Caco-2 (cell line): ENCODE measurements at places on chromosomes 1 and 21.

DNA sequence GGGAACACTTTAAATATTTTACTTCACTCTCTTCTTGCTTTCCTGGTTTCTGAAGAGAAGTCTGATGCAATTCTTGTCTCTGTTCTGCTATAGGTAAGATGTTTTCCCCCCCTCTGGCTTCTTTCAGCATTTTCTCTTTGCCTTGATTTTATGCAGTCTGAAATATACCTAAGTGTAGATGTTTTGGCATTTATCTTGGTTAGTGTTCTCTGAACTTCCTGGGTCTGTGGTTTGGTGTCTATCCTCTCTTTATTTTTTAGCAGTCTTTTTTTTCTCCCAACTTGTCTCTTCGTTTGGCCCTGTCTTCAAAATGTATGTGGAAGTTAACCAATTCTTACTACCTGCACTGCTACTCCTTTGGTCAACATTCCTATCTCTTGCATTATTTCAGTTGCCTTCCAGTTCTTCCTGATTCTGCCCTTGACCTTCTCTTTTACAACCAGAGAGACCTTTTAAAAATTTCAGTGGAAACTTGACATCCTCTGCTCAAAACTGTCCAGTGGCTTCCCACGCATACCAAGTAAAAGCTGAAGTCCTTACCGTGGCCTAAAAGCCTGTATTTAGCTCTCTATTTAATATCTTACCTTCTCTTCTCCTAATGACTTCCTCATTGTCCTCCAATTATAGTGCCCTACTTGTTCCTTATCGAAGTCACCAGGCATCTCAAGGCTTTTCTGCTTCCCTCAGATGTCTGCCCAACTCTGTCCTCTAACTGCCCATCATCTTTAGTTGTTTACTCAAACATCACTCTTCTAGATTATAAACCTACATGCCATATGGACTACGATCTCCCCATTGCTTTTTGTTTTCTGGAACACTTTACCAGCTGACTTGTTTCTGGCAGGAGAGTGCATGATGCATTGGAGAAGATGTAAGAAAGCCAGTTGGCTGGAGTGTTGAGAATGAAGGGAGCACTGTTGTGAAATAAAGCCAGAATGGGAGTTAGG lies 40.9 kb downstream of the RAP1A start:
- DNase-seq: no peak

- no peak for DNase-seq
Observed at GRCh38 chr1:67733681-67734322, 48.8 kb downstream of the GADD45A start.

DNA sequence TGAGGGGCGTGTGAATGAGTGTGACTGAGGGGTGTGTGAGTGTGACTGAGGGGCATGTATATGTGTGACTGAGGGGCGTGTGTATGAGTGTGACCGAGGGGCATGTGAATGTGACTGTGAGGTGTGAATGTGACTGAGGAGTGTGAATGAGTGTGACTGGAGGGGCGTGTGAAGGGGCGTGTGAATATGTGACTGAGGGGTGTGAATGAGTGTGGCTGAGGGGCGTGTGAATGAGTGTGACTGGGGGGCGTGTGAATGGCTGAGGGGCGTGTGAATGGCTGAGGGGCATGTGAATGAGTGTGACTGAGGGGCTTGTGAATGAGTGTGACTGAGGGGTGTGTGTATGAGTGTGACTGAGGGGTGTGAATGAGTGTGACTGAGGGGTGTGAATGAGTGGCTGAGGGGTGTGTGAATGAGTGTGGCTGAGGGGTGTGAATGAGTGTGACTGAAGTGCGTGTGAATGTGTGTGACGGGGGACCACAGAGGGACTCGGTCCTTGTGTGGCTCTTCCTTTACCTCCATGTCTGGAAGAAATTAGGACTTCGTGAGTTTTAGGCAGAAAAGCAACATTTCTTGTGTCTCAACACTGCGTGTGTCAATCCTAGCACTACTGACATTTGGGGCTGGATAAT lies 105.8 kb downstream of the GLIS1 start:
- DNase-seq: no peak

DNA sequence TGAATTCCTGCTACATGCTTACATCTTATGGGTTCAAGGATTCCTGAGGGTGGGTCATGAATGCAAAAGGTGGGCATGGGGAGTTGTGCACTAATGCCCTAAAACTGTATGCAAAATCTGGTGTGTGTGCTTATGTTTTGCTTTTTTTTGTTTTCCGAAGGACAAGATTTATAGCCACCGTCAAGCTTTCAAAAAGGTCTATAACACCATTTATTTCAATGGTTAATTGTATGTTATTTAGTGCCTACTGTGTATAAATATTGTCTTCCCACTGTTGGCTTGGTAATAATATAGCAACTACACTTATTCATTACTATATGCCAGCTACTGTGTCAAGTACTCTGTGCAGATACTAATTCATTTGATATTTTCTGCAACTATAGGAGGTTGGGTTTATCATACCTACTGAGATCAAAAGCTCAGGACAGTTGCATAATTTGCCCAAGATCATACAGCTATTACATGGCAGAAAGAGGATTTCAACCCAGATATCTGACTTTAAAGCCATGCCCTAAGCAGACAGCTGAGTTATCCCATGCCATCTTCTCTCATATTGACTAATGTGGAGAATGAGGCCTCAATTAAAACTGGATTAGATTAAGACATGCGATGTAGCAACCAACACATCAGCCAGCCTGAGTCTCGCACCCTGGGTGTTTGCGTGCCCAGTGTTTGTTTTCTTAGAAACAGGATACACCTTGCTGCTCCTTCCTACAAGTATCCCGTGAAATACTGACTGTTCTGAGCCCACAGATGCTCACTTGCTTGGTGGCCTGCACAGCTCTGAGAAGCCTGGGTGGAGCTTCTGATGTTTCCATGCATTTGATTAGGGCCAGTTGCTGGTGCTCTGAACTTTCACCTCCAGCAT lies 34.6 kb downstream of the GADD45A start:
- DNase-seq: no peak

GRCh38 chr1:221711063-221711577 lies 30.8 kb downstream of the DUSP10 start:
- DNase-seq: no peak

DNA sequence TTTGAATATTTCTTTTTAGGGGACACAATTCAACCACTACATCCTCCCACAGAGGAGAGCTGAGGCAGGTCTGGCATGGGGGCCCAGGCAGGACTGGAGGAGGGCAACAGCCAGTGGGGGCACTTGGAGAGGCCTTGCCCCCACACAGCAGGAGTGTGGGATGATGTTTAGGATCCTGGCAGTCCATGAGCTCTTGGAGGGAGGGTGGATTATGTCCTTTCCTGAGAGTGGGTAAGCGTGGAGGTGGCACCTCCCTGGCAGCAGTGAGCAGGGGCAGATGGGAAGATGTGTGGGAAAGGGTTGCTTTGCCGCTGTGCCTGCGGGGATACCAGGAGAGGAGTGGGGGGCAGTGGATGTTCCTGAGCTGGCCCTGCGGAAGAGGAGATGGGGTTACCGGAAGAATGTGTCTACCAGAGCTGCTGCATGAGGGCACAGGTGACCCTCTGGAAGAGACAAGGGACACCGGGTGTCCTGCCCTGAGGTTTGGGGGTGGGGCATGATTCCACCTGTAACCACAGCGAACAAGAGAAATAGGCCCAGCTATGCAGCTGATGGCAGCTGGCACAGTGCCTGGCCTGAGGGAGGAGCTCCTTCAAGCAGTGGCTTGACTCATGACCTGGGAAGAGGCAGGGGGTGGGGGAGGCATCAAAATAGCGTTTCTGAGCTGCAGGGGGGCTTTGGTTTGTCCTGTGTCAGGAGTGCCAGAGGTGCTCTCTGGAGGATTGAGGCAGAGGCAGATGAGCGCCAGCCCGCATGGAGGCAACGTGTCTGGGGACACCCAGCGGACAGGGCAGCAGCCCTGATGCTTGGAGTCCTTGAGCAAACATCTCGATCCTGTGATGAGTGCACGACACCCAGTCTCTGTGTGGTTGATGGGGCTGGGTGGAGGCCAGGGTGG lies 123.9 kb upstream of the TMPRSS2 start:
- DNase-seq: no peak

GRCh38 chr1:229296541-229296941 lies 25.6 kb downstream of the RAB4A start:
- DNase-seq: peak; percentile 70

GRCh38 chr1:182834326-182834725 lies 4.8 kb upstream of the DHX9 start:
- DNase-seq: no peak

- DNase-seq: no peak
Observed at GRCh38 chr21:38531591-38531990, 33.3 kb upstream of the ERG start.

GRCh38 chr1:201503397-201504176 lies 3.3 kb downstream of the CSRP1 start:
- DNase-seq: peak; percentile 92

DNA sequence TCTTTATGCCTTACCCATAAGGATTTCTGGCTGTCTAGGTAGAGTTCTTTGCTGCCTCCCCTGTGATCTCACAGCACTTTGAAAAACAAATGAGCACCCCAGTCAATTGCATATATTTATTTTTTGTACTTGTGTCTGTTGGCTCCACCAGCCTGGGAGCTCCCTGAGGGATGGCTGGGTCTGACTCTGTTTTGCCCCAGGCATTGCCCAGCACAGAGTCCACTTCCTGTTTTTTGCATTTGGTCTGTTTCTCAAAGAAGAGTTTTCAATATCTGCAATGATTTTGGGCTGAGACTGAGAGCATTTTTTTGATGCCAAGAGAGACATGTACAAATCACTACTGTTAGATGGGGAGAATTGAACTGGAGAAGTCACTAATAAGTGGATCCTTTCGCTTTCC lies 125.0 kb downstream of the FOXD2 start:
- no peak for DNase-seq

- no peak for DNase-seq
Observed at GRCh38 chr1:44442791-44443190, 37.7 kb downstream of the RNF220 start.

GRCh38 chr1:113166473-113166872 lies 93.5 kb downstream of the LRIG2 start:
- DNase-seq: no peak

DNA sequence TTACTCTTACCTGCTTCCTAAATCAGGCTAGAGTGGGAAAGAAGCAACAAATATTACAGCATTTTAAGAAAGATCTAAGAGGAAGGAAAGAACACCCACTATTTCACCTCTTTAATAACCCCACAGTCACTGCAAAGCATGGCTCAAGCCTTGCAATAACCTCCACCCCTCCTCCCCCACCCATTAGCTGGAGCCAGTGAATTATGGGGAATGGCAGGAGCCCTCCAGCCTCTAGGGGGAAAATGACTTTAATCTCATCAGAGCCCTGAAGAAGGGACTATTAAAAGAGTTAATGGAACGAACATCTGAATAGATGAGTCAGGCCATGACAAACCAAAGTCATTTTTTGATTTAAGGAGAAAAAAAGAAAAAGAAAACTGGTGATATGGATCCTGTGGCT lies 630.7 kb upstream of the PLXNA2 start:
- DNase-seq: no peak

- peak; percentile 94 for DNase-seq
Observed at GRCh38 chr1:43285269-43285990, at the start of gene C1orf210. TSS of gene C1orf210 (minus strand) at chr1:43285581. CDS start at chr1:43283270, 2,311 bp downstream.

DNA sequence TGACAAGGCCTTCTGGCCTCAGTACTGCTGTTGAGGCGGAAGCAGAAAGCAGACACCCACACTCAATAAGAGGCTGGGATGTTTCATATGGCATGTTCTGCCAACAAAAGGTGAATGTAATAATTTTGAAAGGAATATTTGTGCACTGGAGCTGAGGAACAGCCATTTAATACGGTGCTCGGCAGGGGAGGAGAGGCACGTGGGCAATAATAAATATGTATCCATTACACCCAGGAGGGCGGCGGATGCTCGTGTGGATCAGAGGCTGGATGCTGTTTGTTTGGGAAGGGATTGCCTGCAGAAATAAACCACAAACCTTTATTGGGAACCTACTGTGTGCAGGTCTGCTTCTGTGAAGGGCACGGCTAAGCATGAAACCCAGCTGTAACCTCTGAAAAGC lies 92.0 kb downstream of the VWA5B1 start:
- DNase-seq: no peak

DNA sequence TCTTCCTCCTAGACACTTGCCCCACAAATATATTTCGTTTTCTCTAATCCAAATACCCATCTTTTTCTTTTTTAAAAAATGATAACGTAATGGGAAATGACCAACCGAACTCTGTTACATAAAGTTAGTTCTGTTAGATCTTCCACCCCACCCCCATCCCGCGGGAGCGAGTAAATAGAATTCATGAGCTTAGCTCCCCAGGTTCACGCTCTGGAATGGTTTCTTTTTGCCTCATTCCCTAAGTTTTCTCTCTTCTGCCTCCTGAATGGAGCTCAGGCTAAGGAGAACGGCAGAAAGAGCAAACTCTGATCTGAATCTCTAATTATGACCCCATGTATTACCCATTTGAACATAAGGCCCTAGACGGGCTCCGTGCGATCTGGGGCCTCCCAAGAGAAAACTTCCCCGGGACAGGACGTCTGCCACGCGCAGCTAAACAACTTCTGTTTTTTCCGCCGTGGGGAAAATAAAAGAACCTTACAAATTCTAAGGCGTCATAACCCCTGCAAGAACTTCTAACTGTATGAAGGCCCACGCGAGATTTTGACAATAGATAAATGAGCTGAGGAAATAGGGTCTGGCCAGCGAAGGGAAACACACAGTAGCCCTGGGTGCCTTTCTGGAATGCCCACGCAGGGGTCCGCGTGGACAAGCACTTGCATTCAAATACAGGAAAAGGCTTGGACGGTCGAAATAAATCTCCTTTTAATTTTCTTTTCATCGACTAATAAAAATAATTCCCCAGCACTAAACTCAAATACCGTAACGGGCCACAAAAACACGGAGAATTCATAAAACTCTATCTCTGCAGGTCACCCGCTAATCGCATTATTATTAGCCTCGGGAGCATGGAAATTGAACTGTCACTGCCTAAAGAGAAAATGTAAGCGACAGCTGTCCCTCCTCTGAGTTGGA lies 2.2 kb downstream of the TBX15 start:
- DNase-seq: no peak

DNA sequence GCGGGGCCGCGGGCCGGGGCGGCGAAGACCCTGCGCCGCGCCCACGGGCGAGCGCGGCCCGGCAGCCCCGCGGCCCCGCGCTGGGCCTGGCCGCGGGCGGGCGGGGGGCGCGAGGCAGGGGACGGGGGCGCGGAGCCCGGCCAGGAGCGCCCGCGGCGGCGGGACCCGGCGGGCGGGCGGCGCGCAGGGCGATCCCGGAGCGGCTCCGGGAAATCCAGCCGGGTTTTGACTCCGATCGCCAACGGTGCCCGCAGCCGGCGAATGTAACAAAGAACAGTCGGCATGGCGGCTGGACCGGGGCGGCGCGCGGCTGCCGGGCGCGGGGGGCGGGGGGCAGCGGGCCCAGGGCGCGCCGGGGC lies 334 bp downstream of the PRDM15 start:
- peak; percentile 85 for DNase-seq

- no peak for DNase-seq
Observed at GRCh38 chr1:10389271-10389973, 9.4 kb upstream of the PGD start.

DNA sequence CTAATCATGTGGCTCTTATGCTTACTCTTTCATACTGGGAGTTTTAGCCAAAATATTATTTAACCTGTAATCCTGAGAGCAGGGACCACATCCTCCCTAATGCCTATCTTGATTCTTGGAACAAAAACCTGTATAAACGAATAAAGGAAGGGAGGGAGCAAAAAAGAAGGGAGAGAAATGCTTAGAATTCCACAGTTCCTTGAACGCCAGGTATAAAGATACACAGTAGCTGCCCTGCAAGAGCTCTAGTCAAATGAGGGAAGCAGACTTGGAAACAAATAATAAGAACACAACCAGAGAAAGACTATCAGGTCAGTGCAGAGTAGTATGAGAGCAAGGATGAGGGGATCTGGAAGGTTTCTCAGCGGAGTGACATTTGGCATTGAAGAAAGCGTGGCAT lies 116.3 kb downstream of the SLC30A10 start:
- no peak for DNase-seq

- no peak for DNase-seq
Observed at GRCh38 chr1:107181253-107181969, 40.6 kb downstream of the NTNG1 start.
